ENCODE measurements at places on chromosomes 12 and 14.

- DNase-seq: no peak
Observed at GRCh38 chr14:99234961-99235571, 36.9 kb downstream of the BCL11B start.

DNA sequence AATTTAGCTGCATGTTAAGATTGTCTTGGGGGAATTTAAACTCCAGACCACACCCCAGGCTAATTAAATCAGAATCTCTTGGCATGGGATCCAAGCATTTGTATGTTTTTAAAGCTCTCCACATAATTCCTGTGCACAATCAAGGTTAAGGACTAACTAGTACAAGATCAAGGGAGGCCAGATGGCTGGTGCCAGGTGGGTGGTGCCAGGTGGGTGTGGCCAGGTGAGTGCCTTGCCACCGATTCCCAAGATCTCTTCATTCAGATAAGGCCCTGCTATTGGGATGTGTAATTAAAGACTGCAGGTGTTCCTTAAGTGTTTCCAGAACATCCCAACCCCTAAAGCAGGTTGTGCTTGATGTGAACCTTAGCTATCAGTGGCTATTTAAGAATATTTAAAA is 75.1 kb downstream of the NRXN3 start:
- DNase-seq: no peak

- DNase-seq: peak; percentile 10
Observed at GRCh38 chr14:53295985-53296582, 143.0 kb upstream of the DDHD1 start.

DNA sequence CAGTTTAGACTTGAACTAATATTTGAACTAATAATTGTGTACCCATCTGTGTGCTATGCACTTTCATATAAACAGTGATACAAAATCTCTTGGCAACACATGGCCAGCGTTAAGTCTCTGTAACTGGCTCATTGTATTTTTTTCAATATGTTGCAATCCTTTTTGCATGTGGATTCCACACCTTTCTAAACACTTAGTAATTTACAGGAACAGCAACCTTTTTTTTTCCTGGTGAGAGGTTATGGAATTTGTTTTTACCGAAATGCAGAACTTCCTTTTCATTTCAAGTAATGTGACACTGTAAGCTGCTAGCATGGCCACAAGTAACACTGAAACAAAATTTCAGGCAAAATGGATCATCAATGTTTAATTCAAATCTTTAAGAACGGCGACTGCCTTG is 45.4 kb upstream of the EPS8 start:
- DNase-seq: no peak

DNA sequence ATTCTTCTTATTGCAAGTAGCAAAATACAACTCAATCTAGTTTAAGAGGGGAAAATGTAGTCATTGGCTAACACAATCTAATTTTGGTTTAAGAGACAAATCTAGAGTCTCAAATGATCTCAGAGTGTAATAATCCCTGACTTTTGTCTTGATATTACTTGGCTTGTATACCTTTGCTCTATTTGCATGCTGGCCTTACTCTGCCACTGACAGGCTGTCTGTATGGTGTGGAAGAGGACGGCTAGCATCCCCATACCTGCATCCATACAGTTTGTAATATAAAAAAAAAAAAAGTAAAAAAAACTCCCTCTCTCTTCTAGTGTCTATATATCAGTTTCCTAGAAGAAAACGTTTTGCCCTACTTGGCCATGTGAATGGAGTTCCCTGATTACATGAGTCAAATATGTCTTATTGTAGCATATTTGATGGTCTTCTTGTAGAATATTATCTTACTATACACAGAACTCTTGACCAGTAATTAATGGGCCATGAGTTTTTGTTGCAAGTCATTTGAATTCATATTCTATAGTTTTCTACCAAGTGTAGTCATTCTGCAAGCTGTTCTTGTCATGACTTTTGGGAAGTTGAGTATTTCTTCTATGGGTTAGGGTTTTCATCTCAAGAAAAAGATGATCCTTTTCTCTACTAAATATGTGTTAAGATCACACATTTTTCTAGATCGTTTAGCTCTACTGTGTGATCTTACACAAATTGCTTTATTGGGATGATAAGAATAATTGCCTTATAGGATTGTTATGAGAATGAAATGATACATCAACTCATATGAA is 8.2 kb downstream of the HIF1A start:
- no peak for DNase-seq

DNA sequence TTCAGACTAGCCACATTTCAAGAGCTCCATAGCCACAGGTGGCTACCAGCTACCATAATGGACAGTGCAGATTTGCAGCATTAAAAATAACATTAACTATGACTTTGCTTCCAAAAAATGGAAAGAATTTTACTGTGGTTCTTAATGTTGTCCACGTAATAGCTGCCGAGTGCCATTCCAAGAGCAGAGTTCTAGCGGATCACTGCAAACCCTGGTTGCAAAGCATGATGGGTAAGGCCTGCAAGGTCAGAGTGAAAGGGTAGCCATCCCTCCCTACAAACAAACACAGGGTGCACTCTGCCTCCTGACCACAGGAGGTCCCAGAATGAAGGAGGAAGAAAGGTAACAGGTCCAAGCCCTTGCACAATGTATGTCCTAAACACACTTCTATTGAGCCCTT is 157.6 kb downstream of the DPF3 start:
- DNase-seq: no peak

DNA sequence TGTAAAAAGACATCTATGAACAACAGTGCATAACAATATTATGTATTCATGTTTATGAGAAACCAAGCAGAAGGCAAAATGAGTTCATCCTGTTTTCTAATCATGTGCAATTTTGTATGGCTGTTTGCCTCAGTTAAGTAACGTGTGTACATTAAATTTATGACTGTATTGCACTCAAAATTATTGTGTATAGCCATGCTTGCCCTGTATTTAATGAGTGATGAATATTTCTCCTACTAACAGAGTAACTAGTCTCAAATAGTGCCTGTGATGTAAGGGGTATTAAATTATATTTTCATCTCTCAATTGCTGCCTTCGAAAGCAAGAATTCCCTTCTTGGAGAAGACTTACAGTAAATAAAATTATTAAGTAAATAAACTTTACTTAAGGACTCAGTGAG is 154.2 kb downstream of the NOVA1 start:
- no peak for DNase-seq

DNA sequence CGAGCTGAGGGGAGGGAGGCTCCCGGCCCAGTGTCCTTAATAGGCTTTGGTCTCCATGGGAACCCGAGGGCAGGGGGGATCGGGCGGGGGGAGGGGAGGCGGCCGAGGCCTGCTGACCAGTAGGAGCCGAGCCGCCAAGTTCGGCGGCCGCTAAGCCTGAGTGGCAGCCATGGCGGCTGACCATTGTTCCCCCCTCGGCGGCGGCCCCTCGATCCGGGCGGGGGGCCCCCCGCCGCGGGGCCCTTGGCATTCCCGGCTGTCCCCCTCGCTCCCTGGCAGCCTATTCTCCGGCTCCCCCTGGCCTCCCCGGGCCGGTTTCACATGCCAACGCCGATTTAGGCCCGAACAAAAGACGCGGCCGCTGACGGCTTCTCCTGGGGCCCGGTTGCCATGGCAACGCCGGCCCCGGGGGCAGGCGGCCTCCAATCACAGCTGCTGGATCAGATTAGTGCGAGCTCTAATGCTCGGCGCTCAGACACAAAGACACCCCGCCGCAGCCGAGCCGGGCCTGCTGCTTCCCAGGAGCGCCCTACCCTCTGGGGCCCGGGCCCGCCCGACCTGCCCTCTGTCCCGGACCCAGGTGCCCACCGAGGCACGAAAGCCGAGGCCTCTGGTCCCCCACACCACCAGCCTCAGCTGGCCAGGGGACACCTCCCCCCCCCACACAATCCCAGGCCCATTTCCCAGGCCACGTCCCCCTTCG is 7.3 kb downstream of the MSI1 start:
- peak; percentile 98 for DNase-seq

GRCh38 chr14:61257469-61258057 is 23.6 kb downstream of the TMEM30B start:
- no peak for DNase-seq

- peak; percentile 1 for DNase-seq
Observed at GRCh38 chr14:80606347-80606772, 335.2 kb downstream of the CEP128 start.

DNA sequence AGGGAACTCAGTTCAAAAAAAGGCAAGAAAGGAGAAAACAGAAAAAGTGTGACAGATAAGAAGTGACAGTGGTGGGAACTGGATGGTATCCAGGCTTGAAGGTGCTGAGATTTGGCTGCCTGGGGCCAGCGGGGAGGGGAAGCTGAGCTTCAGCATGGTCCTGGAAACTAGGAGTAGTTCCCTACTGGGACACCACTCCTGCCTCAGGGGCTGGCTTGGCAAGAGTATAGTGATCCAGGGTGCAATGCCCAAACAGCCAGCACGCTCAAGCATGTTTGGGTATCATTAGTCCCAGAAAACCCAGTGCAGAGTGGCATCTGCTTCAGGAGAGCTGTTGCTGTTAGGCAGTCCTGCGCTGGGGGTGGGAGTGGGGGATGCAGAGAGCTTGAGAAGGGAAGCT is 49.5 kb upstream of the KTN1 start:
- DNase-seq: no peak

- DNase-seq: no peak
Observed at GRCh38 chr14:20180486-20180885, 10.2 kb upstream of the OR11G2 start.

DNA sequence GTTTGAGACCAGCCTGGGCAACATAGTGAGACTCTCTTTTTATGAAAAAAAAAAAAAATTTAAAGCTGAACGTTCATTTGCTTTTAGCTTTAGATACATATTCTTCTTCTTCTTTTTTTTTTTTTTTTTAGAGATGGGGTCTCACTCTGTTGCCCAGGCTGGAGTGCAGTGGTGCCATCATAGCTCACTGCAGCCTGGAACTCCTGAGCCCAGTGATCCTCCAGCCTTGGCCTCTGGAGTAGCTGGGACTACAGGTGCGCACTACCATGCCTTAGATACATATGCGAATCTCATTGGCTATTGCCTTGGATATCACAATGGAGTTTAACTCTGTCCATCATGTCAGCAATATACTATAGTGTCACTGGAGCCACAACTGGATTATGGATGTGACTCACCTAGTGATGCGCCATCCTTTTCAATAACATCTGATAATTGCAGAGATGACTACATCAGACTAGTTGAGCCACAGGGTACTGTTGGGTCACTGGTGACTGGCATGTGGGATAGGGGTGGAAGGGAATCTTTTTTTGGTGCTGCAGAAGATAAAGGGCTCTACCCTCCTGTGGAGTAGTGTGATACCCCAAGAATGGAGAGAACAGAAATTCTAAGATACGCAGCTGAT is 2.7 kb upstream of the ADIPOR2 start:
- DNase-seq: no peak

DNA sequence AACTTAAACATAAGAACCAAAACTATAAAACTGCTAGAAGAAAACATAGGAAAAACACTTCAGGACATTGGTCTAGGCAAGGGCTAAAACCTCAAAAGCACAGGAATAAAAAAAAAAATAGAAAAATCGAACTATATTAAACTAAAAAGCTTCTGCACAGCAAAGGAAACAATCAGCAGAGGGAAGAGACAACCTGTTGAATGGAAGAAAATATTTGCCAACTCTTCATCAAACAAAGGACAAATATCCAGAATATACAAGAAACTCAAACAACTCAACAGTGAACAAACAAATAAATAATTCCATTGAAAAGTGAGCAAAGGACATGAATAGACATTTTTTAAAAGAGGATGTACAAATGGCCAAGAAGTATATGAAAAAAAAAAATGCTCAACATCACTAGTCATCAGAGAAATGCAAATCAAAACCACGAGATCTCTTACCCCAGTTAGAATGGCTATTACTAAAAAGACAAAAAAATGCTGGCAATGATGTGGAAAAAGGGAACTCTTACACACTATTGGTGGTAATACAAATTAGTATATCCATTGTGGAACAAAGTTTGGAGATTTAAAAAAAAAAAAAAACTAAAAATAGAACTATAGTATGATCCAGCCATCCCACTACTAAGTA is 152.0 kb downstream of the NDUFA12 start:
- no peak for DNase-seq

DNA sequence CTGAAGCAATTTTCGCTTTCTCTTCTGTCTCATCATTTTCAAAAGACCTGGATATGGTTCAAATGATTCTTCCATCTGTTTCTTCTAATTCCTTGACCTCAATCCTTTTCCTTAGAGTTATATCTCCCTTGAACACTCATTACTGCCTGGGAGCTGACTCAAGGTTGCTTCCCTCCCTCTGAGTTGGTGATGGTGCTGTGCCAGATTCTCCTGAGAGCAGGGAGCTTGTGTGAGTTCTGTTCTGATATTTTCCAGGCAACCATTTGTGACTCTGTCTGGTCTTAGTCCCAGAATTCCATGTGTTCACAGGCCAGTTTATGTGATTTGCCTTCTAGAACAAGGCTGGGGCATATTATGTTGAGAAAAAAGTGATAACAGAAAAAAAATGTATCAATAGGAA is 505.1 kb upstream of the SYT1 start:
- no peak for DNase-seq

- peak; percentile 55 for DNase-seq
Observed at GRCh38 chr12:18224745-18225144, 36.6 kb upstream of the PIK3C2G start.

DNA sequence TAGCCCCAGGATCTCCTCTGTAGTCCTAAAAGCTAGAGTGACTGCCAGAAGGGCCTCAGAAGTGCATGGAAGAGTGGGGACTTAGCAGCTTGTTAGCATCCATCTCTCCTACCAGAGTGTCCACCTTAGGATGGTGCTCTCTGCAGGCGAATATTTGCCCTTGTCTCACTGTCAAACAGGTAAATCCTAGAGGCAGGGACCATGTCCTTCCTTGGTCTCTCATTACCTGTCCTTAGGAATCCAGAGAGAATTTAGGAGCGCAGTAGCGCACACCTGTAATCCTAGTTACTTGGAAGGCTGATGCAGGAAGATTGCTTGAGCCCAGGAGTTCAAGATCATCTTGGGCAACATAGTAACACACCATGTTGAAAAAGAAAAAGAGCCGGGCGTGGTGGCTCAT is 21.4 kb downstream of the AGAP2 start:
- DNase-seq: no peak

GRCh38 chr12:26369588-26369987 is 174.2 kb downstream of the SSPN start:
- no peak for DNase-seq

GRCh38 chr12:93587611-93588010 is 15.1 kb downstream of the SOCS2 start:
- DNase-seq: no peak

DNA sequence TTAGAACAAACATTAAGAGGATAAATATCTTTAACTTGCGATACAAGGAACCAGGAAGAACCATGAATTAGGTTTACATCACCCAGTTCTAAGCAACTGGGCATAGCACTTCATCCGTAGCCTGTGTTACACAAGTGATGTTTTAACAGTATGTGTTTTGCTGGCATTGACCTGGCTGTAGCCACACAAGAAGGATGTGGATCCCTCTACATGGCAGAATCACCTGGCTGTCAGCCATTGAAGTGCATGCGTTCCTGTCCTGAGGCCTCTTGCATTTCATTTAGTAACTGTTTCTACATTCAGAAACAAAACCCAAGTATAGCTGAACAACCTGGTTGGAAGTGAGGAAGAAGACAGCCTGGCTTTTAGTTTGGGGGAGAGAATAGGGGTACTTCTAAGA is 72.2 kb downstream of the TGFB3 start:
- no peak for DNase-seq

DNA sequence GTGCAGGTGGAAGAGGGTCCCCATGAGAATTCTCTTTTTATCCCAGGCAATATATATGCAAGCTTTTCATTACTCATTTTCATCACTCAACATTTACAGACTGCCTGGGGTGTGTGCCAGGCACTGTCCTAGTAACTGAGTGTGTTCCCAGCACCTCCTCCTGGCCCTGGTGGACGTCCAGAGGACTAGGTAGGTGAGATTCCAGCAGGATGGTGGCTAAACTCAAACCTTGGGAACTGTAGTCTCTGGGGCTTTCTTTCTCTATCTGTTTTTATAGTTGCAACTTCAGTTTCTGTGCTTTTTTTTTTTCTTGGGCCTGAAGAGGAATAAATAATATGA is 63.8 kb downstream of the SUSD6 start:
- no peak for DNase-seq
